GM04504 (cell line): ENCODE measurements at places on chromosomes 13 and 19.

DNA sequence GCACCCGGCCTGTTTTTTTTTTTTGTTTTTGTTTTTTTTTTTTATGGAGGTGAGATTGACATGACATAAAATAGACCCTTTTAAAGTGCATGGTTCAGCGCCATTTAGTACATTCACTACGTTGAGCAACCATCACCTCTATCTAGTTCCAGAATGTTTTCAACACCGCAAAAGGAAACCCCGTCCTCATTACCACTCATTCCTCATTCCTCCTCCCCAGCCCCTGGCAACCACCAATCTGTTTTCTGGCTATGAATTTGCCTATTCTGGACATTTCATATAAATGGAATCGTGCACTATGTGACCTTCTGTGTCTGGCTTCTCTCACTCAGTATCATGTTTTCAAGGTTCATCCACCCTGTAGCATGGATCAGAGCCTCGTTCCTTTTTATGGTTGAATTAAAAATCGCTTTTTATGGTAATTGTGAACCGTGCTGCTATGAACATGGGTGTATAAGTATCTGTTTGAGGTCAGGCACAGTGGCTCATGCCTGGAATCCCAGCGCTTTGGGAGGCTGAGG lies 9.9 kb upstream of the ADGRE5 start:
- no peak for DNase-seq

DNA sequence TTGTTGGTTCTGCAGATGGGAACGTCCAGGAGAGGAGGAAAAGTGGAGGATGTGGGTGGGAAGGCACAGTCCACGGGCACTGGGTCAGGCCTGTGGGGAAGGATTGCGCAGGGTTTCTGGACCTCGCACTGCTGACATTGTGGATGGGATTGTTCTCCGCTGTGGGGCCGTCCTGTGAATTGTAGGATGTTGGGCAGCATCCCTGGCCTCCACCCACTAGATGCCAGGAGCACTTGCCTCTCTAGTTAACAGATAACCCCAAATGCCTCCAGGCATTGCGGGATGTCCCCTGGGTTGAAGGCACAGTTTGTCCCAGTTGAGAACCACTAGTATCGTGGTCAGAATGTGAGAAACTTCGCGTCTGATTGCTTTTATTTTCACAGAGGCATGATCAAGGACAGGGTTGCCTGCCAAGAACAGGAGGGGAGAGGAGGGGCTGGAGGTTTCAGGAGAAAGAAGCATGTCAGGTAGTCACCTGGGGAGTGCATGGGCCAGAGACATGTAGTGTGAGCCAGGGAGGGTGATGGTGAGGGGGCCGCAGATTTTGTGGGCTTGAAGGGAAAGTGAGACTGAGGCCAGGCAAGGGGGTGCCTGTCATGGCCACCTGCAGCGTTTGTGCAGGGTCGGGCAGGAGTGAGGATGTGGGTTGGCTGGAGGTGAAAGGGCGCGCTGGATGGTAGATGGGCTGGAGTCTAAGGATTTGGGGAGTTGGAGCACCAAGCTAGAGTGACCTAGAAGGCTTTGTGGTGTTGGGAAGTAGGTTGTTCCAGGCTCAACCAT lies 3.2 kb downstream of the ZNF628 start:
- DNase-seq: no peak

GRCh38 chr19:2268480-2268830 lies 12.2 kb upstream of the JSRP1 start:
- no peak for DNase-seq

- peak; percentile 47 for DNase-seq
Observed at GRCh38 chr19:1856698-1857603, 6.4 kb downstream of the KLF16 start.

- no peak for DNase-seq
Observed at GRCh38 chr13:113186061-113186900, 22.2 kb downstream of the PCID2 start.

DNA sequence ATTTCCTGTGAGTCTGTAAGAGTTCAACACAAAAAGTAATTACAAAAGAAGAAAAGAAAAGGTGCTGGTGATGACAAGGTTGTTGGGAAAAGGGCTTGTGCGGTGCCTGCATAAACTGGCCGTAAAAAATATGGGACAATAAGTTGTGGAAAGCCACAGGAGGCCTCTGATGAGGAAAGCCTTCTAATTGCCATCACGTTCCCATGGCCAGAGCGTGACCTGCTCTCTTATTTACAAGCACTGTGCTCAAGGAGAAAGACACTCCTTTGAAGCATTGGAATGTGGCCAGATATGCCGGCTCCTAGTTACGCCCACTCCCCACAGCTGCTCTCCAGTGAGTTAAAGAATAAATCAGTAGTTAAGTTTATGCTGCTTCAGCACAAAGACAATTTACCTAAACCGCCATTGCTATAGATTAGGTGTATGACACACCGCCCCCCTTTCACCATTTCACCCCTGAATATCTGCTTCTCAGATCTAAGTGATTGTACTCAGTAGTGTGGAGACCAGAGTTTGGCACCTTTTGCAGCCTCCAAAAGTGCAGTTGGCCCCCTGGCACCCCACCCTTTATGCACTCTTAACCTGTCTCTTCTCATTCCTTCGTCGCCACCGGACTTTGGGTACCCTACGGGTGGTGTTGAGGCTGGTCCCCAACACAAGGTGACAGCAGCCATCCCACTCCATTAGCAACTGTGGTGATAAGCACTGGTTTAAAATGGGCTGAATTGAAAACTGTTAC lies 8.1 kb upstream of the PGLYRP1 start:
- DNase-seq: no peak
